ENCODE measurements at places on chromosomes 13 and 19.

GRCh38 chr13:64333888-64334287 lies 2896.2 kb downstream of the PCDH9 start:
- no peak for DNase-seq

DNA sequence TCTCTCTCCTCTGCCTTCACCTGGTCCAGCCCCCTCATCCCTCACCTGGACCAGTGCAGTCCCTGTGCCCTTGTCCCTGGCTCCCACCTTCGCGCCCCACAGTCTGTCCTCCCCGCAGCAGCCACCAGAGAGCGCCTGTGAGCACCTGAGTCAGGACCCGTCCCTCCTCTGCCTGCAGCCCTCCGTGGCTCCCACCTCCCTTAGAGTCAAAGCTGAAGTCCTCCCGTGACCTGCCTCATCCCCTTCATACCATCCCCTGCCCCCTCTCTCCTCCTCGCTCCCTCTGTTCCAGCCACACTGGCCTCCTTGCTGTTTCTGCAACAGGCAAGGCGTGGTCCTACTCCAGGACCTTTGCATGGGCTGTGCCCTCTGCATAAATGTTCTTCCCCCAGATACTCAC lies 10.3 kb downstream of the CELF5 start:
- DNase-seq = peak; percentile 28

- DNase-seq = no peak
Observed at GRCh38 chr13:69028936-69029335, 1078.7 kb upstream of the ATXN8OS start.

DNA sequence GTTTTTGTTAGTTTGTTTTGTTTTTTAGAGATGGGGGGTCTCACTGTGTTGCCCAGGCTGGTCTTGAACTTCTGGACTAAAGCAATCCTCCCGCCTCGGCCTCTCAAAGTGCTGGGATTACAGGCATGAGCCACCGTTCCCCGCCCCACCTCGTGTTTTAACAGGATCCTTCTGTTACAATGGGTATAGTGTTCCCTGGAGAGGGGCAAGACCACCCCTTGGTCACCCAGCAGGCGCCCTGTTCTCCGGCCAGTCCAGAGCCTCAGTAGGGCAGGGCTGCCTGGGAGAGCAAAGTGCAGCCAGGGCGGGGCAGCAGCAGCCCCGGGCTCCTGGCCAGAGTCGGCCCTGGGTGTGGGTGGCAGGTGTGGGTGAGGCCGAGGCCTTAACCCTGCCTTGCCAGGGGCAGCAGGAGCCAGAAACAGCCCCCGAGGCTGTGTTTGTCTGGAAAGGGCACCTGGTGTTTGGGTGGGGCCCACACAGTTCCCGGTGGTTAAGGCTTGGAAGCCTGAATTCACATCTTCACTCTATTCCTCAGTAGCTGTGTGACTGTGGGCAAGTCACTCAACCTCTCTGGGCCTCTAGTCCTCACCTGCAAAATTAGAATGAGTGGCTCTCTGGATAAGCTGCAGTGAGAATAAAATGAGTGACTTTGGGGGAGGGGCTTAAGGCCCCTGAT lies 7.2 kb downstream of the VASP start:
- DNase-seq = peak; percentile 50

DNA sequence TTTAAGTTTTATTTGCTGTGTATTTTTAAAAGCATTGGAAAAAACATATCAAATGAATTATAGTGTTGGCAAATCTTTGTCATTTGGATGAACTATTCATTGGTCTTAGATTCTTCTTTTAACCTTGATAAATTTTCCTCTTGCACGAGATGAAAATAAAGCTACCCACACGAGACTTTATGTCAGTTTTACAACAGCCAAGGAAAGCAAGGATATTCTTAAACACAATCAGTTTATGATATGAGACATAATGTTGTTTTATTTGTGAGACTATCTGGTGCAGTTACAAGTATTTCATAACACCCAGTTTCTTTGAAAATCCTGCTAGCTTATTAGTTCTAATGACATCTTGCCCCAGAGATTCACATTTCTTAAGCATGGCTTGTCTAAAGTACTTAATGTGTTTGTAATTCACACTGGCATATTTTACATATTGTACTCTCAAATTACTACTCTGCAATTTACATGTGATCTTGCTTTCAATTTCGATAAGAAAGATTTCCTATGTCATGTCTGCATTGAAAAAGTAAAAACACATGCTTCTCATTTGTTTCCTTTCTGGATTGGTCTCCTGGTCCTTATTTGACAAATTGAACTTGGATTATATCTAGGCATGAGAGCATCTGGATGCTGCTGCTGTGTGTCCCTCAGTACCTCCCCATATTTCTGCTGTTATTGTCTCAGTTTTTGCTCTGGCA lies 955.5 kb upstream of the PCDH9 start:
- DNase-seq = no peak

Data from activated CD4-positive, alpha-beta T cell treated with anti-CD3 and anti-CD28 coated beads, Interleukin-2, amount 50 U/mL, for 16 hours (primary cell).